ENCODE measurements at places on chromosomes 6 and 20.

GRCh38 chr6:43113431-43114260 is 37.5 kb downstream of the PTK7 start:
- DNase-seq: no peak

- no peak for DNase-seq
These were observed 26.4 kb downstream of the ZFAND3 start for GRCh38 chr6:37845930-37846329.

DNA sequence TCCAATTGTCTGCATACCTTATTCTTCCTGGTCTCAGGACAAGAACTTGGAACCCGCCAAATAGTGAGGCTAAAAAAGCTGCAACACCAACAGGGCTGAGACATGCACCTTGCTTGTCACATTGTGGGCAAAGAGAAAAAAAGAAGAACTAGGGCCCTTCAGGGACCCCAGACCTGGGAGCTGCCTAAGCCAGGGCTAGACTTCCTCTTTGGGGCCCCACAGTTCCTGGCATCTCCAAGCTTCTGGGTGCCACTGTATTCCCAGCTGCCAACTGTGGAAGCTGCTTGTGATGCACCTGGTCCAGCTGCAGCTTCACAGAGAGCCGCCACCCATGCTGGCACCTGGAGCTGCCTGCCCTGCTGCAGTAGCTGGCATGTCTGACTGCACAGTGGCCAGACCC is 370.6 kb downstream of the CD83 start:
- DNase-seq: no peak

DNA sequence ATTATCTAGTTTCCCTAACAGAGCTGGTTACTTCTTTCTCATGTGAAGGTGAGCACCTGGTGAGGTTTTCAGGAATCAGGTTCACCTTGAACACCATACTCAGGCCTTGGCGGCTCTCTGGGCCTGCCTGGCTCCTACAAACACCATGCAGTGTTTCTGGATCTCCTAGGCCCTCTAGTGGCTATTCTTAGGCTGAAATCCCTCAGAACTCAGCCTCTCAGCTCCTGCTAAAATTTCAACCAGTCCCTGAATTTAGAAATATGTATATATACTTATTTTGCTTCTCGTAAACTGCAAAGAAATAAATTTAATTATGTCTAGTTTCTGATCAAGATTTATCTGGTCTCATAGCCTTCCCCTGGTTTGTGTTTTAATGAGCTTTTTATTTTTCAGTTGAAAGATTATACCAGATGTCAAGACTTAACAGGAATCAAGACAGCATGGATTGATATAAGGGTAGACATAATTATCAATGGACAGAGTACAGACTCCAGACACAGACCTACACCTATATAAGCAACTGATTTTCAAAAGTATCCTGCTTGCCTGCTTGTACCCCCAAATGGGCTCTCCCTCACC is 55.9 kb downstream of the ANKEF1 start:
- DNase-seq: peak; percentile 71

- DNase-seq: peak; percentile 56
These were observed 11.1 kb upstream of the ELOVL2 start for GRCh38 chr6:11055127-11055627.

DNA sequence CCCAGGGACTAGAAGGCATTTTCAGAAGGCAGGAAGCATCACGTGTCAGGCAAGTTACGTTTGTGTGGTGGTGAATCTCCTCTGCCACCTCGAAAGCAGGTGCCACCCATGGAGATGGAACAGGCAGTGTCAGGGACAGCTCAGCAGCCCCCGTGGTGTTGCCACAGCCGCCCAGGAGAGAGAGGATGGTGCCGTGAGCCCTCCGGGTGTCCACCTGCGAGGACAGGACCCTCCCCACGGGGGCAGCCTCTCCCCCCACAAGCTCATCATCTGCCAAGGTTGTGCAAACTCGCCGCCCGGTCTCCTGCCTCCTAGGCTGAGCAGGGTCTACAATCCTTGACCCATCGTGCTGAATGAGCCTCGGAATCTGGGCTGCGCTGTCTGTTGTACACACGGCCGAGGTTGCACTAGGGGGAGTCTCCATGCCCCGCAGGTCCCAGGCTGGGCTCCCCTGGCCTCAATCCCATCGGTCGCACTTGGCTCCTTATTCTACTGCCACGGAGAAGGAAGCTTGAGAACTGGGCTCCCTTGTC is 40.1 kb downstream of the DACT2 start:
- no peak for DNase-seq

GRCh38 chr20:52261792-52262191 is 70.2 kb upstream of the ZFP64 start:
- no peak for DNase-seq

- DNase-seq: peak; percentile 52
These were observed at the start of gene POPDC3 for GRCh38 chr6:105179244-105180065. Gene POPDC3, minus strand, starts transcription at chr6:105180014. Its CDS starts 18,105 bp downstream, at chr6:105161909.

- no peak for DNase-seq
These were observed 873.7 kb downstream of the KIF16B start for GRCh38 chr20:15699431-15700146.

- peak; percentile 56 for DNase-seq
These were observed 56.1 kb upstream of the B3GAT2 start for GRCh38 chr6:71012866-71013469.

DNA sequence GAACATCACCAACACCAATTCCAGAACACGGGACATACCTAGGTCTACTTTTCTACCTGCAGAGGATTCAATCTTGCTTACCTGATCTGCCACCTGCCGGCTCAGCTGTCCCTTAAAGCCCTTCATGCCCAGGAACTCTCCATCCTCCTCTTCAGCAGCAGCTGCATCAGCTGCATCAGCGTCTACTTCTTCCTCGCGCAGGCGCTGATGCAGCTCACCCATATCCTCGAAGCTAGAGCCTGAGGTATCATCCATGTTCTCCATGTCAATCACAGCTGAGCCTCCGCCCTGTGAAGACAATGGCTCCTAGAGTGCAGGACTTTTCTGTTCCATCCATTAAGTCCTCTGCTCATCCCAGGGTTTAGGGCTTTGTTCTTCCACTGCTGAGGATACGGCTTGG is 918 bp downstream of the YIPF3 start:
- DNase-seq: no peak

GRCh38 chr6:69816026-69816425 is 19.2 kb upstream of the LMBRD1 start:
- DNase-seq: no peak

GRCh38 chr20:31256959-31257358 is 505 bp upstream of the DEFB115 start:
- no peak for DNase-seq

DNA sequence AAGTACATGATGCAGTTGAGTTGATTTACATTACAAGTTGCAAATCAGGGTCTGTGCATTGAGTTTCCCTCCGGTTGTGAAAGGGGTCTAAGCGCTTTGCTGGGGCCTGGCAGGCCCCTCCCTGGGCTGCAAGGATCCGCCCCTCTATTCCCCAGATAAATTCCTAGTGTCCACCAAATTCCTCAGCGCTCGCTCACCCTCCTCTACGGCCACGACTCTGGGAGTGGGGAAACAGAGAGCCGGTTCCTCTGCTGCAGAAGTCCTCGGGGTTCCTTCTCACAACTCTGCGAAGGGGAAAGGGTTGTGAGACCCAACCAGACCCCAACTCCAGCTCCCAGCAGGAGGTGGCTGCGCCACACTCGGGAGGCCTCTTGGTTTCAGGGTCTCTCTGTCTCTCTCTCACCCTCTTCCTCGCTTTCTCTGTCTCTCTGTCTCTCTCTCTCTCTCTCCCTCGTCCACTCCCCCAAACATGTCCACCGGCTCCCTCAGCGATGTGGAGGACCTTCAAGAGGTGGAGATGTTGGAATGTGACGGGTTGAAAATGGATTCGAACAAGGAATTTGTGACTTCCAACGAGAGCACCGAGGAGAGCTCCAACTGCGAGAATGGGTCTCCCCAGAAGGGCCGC is at the start of gene TCF21:
Gene TCF21 (plus strand): TSS at position 185 of the 628 bp plus-strand sequence. CDS start 285 bp downstream, at position 470.
- no peak for DNase-seq

GRCh38 chr6:74015427-74015826 is 319.4 kb downstream of the CD109 start:
- DNase-seq: no peak

GRCh38 chr6:136410201-136411024 is 120.8 kb upstream of the BCLAF1 start:
- no peak for DNase-seq

DNA sequence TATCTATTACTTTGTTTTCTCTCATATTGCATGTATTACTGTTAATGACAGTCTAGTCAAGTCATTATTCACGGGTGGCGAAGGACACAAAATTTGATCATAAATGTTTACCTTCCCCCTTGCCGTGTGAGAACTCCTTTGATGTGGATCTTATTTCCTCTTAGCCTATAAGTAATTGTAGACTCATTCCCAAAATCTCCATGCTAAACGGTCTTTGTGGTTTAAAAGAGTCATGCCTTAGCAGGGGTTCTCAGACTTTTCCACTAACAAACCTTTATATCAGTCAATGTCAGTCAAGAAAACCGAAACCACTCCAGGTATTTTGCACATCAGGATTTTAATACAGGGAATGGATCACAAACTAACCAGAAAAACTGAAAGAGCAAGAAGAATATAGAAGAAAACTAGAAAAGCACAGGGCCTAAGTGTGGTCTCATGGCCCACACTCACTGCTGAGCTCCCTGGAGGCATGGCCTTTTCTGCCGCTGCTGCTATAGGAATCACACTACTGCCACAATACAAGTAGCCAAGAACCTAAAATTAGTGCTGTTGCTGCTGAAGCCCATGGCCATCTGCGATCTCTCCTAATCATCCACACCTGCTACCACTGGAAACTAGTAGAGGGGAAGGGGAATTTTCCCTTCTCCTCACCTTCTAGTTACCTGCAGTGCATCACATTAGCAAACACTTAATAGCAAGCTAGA is 186.0 kb upstream of the POU3F2 start:
- DNase-seq: no peak

- DNase-seq: peak; percentile 41
These were observed 84.5 kb upstream of the MCHR2 start for GRCh38 chr6:100078509-100078908.

DNA sequence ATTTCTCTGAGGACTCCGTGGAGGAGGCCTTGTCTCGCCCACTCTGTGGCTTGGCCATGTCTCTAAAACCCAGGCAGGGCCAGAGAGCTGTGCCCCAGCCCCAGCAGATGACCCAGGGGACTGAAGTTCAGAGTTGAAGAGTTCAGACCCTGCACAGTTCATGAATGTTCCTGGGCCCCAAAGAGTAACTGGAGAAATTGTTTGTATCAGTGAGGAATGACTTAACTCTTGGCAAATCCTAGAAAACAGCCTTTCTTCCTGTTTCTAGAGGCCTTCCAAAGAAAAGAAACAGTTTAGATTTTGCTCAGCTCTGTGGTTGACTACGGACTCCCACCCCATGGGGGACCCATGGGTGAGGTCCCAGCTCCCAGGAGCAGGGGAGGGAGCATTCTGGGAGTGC is 62.1 kb upstream of the EYA2 start:
- no peak for DNase-seq

DNA sequence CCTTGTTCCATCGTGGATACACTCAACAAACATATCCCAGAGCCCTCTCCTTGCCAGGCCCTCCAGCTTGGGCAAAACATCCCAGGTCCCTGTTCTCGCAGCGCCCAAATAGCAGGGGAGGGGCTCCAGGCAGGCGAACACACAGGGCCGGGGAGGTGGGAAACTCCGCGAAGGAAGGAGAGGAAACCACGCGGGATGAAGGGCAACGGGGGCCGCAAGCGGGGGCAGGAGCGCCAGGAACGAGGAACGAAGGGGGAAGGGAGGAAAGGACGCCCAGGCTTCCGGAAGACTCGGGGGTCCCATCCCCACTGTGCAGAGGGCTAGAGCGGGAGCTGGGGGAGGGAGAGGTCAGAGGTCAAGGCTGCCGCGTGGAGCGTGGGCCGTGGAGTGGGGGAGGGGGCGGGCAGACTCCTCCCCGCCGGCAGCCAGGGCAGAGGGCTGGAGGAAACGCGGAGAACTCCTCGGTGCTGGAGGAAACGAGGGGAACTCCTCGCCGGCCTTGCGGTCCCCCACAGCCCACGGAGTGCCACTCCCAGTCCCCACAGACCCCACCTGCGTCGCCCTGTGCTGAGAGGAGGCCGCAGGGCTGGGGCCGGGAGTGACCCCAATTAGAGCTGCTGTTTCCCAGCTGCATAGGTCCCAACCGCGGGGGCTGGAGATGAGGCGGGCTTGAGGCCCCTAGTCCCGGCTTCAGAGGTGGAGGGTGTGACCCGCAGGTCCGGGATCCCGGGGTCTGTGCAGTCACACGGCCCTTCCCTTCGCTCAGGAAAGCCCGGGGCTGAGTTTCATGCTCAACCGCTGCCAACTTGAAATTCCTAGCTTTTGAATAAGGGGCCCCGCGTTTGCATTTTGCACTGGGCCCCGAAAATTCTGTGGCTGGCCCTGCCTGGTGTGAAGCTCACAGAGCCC is 1.2 kb upstream of the RBM38 start:
- DNase-seq: no peak

GRCh38 chr6:150910561-150910960 is 45.1 kb downstream of the MTHFD1L start:
- DNase-seq: no peak

All from fibroblast of mammary gland (primary cell).